ENCODE measurements at places on chromosomes 7 and 10. TPM values are rescaled to one million over a fixed set of nuclear protein-coding genes. Genes with fewer than 3 reads are reported as not detected.
A peak's percentile ranks its signal among the peaks of the same experiment; 100 is the strongest.

The C10orf53 gene
- not detected for total RNA-seq

DNA sequence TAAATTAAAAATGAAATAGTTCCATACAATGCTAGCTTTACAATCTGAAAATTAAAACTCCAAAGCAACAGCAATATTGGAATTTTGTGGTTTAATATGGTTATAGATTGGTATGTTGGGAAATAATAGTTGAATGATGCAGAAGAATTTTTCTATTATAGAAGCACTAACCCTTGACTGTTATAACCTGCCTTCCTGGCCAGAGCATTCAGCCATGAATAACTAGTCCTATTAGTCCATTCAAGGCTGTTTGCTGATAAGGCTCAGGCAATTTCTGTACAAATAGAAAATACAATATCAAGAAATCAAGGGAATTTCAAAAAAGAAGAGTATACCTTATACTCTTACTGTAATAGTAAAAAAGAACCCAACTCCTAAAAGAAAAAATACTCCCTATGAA lies 101.6 kb upstream of the SP4 start:
- DNase-seq = no peak
- H3K27ac ChIP-seq = no peak overlapping the region
- no peaks in the 10 kb centered on the region for H3K27me3 ChIP-seq
- H3K36me3 ChIP-seq = no peaks in the 10 kb centered on the region
- no peaks in the 10 kb centered on the region for H3K4me1 ChIP-seq
- no peak overlapping the region for H3K4me3 ChIP-seq

GRCh38 chr10:44016589-44017482 lies 368.1 kb downstream of the CXCL12 start:
- DNase-seq = peak; percentile 66
- no peak overlapping the region for H3K27ac ChIP-seq
- H3K36me3 ChIP-seq = no peaks in the 10 kb centered on the region
- H3K4me1 ChIP-seq = peaks cover 21% of the 10 kb centered on the region
- no peak overlapping the region for H3K4me3 ChIP-seq

- no peaks in the 10 kb centered on the region for H3K36me3 ChIP-seq
- no peaks in the 10 kb centered on the region for H3K27me3 ChIP-seq
- H3K4me3 ChIP-seq = no peak overlapping the region
- H3K27ac ChIP-seq = no peak overlapping the region
Observed at GRCh38 chr7:142332421-142332820, 74.6 kb upstream of the PRSS58 start.

The FAM25A gene
- not detected for total RNA-seq

The LIPF gene
- total RNA-seq = not detected

DNA sequence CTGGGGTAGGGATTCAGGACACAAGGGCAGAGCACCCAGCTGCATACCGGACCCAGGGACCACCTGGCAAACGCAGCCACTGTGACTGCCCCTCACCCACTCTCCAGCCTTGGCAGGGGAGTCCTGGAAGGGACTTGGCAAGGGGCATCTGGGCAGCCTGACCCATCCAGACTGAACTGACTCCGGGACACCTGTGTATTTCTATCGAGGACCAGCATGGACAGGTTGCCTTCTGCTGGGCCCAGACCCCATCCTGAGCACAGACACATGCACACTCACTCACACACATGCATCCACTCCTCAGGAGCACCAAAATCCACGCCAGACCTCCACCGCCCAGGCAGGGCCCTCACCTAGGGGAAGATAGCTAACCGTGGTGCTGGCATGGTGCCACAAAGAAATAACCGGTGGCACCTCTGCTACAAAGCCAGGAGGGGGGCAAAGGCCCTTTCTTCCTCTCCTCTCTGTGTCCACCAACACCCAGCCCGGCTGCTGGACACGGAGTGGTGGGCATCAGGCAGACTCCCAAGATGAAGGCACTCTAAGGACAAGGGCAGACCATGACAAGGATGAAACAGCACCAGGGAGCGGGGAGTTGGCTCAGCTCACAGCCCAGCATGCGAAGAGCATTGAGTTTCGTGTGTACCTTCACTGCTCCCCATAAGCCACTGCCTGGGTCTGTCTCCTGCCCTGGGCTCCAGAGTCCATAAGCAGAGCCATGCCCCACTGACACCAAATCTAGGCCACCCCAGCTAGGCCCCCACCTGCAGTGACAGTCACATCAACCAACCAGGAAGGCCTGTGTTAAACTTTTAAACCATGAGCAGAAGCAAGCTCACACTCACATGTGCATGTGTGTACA lies 35.3 kb downstream of the KCNH2 start:
- peaks cover 11% of the 10 kb centered on the region for H3K27me3 ChIP-seq
- H3K27ac ChIP-seq = no peak overlapping the region
- H3K4me3 ChIP-seq = no peak overlapping the region
- peaks cover 26% of the 10 kb centered on the region for H3K4me1 ChIP-seq

GRCh38 chr10:7123774-7124173 lies 287.1 kb downstream of the SFMBT2 start:
- no peak overlapping the region for H3K27ac ChIP-seq
- no peak for DNase-seq
- H3K36me3 ChIP-seq = no peaks in the 10 kb centered on the region

DNA sequence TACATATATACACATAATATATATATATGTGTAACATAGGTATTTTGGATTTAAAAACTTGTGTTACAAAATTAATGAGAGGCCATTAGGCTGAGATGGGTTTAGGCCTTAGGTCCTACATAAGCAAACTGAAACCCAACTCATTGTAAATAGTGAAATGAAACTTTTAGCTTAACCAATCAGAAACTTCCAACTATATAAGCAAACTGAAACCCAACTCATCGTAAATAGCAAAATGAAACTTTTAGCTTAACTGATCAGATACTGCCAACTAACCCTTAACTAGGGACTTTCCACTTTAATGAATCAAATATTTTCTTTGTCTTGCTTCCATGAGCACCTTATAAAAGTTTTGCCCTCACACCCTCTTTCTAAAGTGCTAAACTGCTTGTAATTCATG lies 17.3 kb upstream of the SAMD9L start:
- H3K36me3 ChIP-seq = no peaks in the 10 kb centered on the region
- no peak overlapping the region for H3K27ac ChIP-seq
- H3K4me3 ChIP-seq = no peak overlapping the region
- H3K27me3 ChIP-seq = peaks cover 3% of the 10 kb centered on the region
- DNase-seq = no peak

The PPIF gene
- total RNA-seq = 8.3 TPM

DNA sequence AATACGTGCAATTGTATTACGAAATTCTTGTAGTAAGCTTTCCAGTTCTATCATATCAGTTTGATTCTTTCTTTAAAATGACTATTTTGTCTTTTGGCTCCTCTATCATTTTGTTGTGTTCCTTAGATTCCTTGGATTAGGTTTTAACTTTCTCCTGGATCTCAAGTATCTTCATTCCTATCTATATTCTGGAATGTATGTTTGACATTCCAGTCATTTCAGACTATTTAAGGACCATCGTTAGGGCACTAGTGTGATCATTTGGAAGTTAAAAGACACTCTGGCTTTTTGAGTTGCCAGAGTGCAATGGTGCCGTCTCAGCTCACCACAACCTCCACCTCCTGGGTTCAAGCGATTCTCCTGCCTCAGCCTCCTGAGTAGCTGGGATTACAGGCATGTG lies 45.7 kb upstream of the SFTPD start:
- H3K4me1 ChIP-seq = peaks cover 19% of the 10 kb centered on the region
- no peak overlapping the region for H3K27ac ChIP-seq
- DNase-seq = no peak
- H3K4me3 ChIP-seq = no peak overlapping the region

The LBX1 gene
- 3.3 TPM for total RNA-seq

GRCh38 chr10:89373916-89374711 lies 3.7 kb upstream of the IFIT1B start:
- H3K27me3 ChIP-seq = no peaks in the 10 kb centered on the region
- H3K36me3 ChIP-seq = no peaks in the 10 kb centered on the region
- peak; percentile 97 for DNase-seq

The MKX gene
- 14.7 TPM for total RNA-seq

Data from muscle of leg (tissue), 16 donors.